Activated T-helper 9 cell treated with anti-CD3 and anti-CD28 coated beads, Interleukin-2, amount 50 U/mL, for 16 hours (primary cell): ENCODE measurements at places on chromosomes 13 and 19.

DNA sequence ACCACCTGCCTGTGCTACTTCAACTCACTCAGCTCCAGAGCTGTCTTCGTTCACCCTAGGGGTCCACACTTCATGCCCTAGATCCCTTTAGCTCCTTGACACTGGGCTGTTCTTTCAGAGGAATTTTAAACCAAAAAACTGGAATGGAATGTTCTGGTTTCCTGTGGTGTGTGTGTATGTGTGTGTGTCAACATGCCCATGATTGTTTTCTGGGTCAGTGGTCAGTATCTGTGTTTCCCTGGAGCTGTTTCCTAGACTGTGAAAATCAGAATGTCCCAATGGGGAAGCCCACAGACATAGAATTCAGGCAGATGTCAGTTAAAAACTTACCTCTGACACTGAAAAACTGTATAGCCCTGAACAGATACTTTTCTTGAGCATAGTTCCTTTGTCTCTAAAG, 1.3 kb downstream of the PMIS2 start:
- no peak for DNase-seq

- DNase-seq = no peak
Measured at GRCh38 chr19:2534423-2535013, 58.6 kb downstream of the GADD45B start.

DNA sequence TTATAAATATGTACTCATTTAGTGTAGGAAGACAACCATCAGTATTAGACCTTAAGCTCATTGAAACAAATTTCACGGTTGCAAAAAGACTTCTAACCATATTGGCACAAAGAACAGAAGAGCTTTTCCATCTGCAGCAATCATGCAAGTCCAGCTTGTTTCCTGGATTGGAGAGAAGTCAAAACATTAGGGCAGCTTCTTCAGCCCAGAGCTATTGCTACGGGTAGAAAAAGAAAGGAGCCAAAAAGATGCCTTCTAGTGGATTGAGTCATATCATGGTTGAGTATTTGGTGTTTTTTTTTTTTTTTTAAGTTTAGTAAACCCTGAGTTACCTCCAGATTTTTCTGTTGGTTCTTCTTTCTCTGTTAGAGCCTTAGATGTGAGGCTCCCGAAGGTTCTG, 99.8 kb downstream of the WDFY2 start:
- DNase-seq = no peak

GRCh38 chr19:17681505-17682125, 6.5 kb downstream of the UNC13A start:
- no peak for DNase-seq

DNA sequence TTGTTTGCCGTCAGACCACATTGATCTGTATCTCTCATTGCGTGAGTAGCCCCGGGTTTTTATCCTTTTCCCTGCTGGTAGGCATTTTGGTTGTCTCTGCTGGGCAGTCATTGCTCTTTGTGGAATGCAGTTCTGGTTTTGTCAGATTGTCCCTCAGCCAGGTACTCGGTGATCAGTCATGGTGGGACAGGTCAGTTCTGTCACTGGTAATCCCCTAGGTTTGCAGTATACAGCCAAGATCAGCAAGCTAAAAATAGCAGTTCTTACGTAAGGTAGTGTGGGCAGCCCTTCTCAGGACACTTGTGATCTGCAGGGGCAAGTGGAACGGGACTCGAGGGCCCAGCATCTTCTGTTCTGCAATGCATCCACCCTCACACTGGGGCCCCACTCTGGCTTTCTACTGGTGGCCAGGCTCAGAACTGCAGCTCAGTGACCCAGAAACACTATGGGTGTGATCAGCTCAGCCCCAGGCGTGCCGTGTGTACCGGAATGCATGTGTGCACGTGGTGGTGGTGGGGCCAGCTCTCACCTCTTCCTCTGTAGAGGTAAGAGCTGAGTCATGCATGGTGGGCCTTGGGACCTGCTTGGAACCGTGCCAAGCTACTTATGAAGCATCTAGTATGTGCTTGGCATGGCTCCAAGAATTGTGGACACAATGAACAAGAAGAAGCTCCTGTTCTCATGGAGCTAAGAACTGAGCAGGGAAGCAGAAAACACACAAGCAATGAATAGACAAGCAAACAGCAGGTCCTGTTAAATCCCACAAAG, 6.3 kb downstream of the PLEKHF1 start:
- peak; percentile 80 for DNase-seq

- DNase-seq = no peak
Measured at GRCh38 chr13:27644302-27644701, 22.6 kb downstream of the POLR1D start.

DNA sequence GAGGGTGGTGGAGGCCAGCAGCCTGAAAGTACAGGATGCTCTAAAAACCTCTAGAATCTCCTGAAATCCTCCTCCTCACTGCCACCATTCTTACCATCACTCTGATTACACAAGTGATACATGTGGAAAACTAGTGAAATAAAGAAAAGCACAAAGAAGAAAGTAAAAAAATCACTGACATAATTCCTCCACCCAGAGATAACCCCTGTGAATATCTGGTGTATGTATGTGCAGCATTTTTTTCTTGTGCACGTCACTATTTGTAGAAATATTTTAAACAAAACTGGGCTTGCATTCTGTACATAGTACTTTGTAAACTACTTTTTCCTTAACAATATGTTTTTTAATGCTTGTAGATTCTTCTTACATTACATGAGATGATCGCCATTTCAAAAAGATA, 73.2 kb downstream of the CDADC1 start:
- DNase-seq = no peak

DNA sequence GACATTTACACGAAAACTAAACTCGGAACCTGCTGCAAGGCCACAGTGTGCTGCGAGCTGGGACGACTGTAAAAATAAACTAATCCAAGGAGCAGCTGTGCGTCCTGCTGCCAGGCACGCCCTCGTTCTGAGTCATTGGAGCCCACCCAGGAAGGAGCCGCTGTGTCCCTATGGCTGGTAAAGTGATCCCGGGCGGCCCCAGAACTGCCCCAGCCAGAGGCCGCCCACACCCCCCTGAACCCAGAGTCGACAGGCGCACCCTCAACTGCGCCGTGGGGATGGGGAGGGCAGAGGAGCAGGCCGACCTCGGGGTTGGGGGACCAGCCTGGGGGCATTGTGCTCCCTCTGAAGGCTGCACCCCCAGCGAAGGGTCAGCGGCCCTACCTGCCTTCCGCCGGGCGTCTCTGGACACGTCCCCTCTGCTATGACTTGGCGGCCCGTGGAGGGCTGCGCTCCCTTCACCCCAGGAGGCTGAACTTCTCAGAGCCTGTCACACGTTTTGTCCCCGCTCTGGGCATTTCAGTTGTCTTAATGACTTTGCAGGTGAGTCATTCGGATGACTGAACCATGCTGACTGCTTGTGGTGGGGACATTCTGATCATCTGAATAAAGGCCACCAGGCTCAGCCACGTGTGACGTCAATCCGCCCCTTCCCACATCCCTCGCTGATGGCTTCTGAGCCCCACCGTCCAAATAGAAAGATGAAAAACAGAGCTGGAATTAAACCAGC, 42.7 kb downstream of the ADPRHL1 start:
- no peak for DNase-seq

- DNase-seq = peak; percentile 12
Measured at GRCh38 chr19:45340232-45340898, at the start of gene KLC3. Gene KLC3 (plus strand): TSS chr19:45340750. CDS start chr19:45345542, 4,792 bp downstream.

- no peak for DNase-seq
Measured at GRCh38 chr13:38514575-38514974, 164.9 kb downstream of the UFM1 start.

- no peak for DNase-seq
Measured at GRCh38 chr13:89150362-89150761, 1479.2 kb downstream of the SLITRK5 start.

GRCh38 chr13:44012910-44013757, 133.4 kb downstream of the LACC1 start:
- DNase-seq = no peak

GRCh38 chr13:103101901-103102300, 35.7 kb upstream of the SLC10A2 start:
- no peak for DNase-seq

DNA sequence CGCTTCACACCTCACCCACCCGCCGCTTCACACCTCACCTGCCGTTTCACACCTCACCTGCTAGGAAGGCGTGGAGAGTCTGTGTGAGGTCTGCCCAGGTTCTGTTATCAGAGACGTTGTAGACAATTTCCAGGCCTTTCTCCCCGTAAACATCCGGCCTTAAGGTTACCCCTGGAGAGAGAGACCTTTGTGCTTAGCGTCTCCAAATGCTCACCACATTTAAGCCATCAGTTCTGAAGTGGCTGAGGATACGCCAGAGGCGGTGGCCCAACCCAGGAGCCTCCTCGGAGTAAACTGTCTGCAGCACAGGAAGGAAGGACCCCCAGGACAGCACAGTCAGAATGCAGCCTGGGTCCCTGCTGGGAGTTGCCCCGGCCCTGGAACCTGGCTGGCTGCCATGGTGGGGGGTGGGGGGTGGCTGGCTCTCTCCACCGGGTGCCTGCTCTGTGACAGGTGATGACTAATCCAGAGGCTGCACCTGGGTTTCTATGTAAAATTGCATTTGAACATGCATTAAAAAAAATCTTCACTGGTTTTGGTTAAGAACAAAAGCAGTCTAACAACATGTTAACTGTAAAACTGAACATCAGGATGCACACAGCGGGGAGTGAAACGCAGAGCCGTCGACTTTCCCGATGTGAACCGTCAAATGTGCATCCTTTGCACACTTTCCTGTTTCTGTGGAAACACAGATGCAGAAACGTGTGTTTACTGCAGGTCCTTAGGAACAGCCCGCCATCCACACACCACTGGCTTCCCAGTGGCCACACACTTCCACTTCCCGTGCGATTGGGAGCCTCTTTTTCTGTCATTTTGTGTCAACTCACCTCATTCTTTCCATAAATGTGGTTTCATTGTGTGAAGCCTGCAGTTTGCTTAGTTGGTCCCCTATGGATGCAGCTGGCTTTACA, 4.5 kb downstream of the ATP4B start:
- no peak for DNase-seq

DNA sequence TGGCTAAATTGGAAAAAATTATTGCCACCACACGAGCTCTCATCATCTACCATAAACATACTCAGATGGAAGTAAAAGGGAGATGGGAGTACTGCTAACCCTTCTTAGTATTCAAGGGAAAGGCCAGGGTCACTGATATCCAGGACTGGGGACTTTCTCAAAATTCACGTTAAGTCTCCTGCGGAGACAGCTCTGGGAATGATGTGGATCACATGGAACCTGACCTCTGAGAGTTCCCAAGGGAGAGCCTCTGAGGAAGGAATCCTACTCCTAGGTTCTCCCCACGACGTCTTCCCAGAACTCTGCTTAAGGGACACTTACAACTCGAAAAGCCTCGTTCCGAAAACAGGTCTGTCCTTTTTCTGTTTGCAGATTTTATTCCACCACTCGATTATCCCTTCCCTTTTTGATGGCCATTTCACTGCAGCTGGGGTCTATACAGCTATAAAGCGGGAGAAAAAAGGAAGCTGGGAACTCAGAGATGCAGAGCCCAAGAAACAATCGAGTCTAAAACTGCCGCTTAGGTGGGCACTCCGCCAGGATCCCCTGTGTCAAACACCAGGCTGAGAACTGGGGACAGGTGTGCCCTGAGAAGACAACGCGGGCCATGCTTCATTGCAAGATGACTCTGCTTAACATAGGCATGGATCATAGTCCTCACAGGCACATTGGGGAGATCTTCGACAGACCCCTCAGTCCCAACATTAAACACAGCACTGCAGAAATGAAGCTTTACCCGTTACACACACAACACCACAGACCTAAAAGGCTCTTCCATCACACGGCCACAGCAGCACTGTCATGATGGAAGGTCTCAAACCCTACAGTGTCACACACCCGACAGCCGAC, 823 bp upstream of the ZNF567 start:
- DNase-seq = no peak

DNA sequence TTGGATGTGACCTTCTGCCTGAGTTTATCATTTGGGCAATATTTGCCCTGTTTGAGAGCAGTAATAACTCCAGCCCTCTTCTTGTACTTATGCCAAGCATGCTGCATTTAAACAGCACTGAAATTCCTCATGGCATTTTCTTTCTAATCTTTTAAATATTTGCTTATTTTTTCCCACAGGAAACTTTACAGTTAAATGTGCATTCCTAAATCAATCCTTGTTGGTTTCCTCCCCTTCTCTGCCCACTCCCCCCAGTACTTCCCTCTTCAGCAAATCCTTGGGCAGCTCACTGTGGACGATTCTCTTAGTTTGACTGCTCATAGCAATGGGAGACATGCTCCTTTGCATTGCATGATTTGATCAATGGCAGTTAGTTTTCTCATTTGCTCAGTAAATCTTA, 68.7 kb downstream of the RAP2A start:
- no peak for DNase-seq

DNA sequence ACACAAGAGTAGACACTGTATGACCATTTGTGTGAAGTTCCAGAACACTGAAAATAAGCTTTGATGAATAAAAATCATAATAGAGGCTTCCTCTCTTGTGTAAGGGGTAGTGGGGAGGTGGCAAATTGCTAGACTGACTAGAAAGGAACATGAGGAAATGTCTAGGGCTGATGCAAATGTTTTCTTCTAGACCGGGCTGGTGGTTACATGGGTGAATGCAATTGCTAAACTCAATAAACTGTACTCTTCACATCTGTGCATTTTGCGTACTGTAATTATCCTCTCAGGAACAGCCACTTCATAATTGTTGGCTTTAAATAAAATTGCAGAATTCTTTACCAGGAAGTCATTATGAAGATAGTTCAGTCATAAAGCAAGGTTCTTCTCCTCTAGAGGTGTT, 5.2 kb upstream of the KBTBD7 start:
- no peak for DNase-seq

DNA sequence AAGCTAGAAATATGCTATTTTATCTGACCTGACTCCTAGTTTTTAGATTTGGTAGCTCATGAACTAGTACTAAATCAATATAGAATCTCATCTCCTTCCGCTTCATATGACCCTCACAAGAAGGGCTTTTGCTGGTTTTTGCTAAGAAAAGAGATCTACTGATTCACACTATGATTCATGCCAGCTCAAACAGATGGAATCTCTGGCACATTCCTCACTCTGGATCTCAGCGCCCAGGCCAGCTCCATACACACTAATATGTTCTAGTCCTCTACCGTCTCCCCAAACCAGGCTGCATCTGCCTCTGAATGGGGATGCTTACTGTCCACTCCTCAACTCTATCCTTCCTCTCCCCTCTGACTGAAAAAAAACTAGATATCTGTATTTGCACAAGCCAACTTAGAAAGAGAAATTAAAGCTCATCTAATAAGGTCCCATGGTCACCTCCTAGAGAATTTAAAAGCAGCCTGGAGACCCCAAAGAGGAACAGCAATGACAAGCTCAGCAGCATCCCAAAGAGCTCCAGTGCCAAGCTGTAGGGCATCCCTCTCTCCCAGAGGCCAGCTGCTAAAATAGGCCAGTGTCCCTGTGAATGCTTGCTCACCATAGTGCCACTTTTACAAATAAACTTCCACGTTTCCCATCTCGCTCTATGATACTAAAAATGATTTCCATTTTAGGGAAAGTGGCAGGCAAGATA, 74.9 kb downstream of the LHFPL6 start:
- DNase-seq = no peak

GRCh38 chr13:70816853-70817252, 708.6 kb upstream of the KLHL1 start:
- no peak for DNase-seq

DNA sequence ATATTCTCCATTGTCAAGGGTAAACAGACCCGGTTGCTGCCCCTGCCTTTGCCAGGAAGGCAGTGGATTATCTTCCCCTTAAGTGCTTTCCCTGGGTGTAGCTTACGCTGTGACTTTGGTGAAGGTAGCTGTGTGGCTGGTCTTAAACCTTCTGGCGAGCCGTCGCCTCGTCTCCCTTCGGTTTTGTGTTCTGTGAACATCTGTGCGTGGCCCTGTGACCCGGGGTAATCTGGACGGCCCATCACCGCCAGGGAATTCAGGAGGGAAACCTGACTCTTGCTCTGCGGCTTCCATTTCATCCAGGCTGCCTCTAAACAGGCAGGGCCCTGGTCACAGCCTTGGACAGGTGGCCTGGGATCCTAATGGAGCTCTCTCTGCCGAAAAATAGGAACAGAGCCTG, 78.7 kb downstream of the SHISA2 start:
- no peak for DNase-seq
